Activated CD8-positive, alpha-beta memory T cell treated with anti-CD3 and anti-CD28 coated beads for 4 hours (primary cell): ENCODE measurements at places on chromosomes 12 and 14.

DNA sequence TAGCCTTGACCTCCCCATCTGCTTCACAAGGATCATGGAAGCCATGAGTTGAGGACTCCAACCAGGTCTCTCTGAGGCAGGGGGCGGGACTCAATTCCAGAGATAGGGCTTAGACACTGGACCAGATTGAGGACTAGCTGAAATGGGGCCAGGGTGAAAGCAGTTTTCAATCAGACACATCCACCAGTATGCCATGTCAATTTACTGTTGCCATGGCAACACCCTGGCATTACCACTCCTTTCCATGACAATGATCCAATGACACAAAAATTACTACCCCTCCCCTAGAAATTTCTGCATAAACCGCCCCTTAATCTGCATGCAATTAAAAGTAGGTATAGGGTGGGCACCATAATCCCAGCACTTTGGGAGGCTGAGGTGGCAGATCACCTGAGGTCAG, 18.6 kb upstream of the DCAF5 start:
- DNase-seq, result no peak

DNA sequence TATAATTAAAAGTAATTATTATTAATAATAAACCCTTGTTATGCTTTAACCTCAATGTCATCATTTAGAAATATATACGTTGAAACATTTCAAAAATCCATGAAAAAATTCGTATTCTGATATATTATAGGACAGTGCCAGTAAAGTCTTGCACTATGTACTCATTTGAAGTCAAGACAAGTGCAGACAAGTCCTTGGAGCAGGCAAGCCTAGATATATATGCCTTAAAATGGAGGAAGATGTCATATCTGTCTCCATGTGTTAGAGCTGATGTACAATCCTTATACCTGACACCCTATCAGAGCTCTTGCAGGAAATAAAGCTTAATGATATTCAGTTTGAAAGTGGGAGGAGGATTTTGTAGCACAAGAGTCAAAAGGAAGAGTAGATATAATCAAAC, 310.4 kb downstream of the KCNH5 start:
- DNase-seq, result no peak

DNA sequence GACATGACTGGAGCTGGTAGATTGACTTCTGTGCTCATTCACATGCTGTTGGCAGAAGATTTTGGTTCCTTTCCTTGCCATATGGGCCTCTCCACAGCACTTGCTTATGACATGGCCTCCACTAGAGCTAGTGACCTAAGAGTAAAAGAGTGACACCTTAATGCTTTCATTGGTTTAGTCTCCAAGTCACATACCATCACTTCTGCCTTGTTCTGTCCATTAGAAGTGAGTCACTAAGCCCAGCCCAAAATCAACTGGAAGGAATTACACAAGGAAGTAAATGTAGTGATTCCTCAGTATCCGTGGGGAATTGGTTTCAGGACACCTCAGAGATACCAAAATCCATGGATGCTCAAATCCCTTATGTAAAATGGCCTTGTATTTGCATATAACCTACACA, 81.3 kb downstream of the PPHLN1 start:
- no peak for DNase-seq

DNA sequence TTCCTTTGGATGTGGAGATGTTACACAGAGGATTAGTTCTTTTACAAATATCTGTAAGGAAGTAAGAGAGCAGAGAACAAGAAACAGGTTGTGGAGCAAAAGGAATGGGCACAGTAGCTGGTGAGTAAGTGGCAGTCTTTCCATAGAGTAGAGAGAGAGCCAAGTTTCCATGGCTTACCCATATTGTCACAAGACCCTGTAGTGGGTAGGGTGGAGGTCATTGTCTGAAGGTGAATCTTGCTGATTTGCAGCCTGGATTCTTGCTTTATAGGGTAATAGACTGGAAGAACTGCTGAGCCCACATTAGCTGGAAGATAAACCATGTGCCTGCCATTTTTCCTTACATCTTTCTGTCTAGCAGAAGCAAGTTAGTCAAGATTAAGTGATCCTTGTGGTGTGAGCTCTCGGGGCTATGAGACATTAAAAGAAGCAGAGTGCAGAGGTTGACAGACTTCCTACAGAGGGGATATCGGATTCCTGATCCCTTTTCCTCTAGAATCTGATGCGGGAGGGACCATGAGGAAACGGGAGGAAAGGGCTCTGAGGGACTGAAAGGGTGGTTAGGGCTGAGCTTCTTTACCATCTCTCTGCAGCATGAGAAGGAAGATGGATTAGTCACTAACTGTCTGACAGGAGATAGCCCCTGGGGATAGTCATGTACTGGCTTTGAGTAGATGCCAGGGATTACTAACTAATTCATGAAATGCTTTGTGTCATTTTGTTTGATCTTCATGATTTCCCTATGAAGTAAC, 44.0 kb upstream of the LRTM2 start:
- no peak for DNase-seq
